NCI-H2081 (cell line): ENCODE measurements at places on chromosomes 5 and 9.

- DNase-seq: no peak
Measured at GRCh38 chr9:96617439-96618185, 2.0 kb downstream of the CDC14B start.

GRCh38 chr5:167177736-167178135 lies 1113.7 kb upstream of the WWC1 start:
- DNase-seq: no peak

- no peak for DNase-seq
Measured at GRCh38 chr9:81119591-81119990, 569.8 kb downstream of the TLE1 start.

DNA sequence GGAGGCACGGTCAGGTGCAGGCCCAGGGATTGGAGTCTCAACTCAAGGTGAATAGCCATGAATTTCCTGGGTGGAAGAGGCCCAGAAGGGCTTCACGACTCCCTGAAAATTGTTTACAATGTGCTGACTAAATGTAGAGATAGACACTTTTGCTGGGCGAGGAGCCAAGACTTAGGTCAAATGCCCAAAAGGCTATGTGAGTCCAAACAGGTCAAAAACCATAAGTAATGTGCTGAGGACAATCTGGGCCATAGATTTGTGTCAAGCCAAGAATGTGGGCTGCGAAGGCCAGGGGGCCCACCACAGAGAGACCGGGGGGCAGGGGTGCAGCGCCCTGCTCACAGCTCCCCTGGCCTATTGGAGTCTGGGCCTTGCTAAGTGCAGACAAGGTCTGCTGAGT lies 197.8 kb downstream of the HSPA4 start:
- DNase-seq: no peak

DNA sequence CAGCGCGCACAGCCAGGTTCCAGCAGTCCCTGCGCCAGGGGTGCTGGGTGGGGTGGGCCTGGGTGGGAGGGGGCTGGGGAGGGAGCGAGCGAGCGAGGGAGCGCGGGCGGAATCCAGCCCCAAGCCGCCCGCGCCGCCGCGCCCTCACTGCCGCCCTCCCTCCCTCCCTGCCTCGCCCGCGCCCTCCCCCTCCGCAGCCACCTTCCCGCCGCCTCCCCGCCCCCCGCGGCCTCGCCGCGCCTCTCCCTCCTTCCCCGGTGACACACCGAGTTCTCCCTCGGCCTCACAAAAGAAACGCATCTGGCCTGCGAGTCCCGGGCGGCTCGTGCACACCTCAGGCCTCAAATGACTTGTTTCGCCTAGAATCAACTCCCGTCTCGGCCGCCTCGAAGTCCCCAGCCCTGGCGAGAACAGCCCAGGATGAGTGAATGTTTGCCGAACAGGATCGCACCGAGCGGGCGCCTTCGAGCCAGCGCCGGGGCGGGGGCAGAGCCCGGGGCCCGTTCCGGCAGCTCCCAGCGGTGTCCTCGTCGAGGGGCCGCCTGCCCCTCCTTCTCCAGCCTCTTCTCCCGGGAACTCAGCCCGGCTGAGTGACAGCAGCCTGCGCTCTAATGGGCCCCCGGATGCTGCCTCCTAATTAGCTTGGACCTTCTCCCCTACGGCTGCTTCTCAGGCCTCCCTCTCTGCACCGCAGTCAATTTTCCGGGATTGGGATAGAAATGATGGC lies 371 bp upstream of the PITX1 start:
- peak; percentile 59 for DNase-seq

DNA sequence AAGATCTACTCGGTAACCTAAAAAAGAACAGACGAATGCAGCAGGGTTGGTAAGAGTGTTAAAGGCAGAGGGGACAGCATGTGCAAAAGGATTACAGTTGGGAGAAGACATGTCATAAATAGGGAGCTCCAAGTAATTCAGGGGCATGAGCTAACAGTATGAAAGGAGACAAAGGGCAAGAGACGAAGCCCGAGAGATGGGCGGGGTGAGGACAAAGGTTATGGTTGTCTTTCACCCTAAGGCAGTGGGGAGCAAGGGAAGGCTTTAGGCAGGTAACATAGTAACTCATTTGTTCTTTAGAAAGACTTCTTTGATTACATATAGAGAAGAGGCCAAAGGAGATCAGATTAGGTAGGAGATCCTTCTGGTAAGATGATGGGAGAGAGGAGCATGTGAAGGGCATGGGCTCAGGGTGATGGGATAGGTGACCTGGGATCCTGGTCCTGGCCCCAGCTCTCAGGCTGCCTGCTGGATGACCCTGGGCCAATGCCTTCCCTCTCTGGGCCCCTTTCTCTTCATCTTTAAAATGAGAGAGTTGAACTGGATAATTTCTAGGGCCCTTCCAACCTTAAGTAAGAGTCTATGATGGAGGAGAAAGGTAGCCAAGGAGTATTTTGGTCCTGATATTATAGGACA lies 19.5 kb downstream of the MORN5 start:
- DNase-seq: no peak

- peak; percentile 20 for DNase-seq
Measured at GRCh38 chr5:34616651-34617050, 39.5 kb upstream of the RAI14 start.

DNA sequence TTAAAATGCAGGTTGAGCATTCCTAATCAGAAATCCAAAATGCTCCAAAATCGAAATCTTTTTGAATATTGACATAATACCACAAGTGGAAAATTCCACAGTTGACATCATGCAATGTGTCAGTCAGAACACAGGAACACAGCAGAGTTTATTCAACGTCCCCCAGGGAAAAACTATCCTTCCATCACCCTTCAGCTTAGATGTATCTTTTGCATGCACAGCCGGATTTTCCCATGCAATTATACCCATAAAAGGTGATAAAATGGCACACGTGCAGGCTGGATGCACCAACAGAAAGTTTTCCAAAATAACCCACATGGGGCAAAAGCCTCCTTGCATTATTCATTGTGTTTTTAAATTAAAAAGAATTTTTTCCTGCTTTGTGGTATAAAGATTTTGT lies 71.2 kb downstream of the RAB24 start:
- no peak for DNase-seq

DNA sequence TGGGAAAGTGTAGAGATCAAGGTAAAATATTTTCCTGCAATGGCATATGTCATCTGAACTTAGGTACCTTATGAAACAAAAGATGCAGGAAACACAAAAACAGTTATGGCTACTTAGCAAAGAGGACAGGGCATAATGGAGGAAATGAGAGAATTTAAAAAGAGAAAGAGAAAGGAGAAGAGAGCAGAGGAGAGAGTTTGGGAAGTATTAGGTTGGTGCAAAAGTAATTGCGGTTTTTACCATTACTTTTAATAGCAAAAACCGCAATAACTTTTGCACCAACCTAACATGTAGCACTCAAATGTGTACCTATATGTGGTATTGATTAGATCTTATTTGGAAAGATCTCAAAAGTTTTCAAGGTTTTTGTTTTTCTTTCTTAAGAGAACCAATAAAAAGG lies 160.1 kb upstream of the ACTBL2 start:
- DNase-seq: no peak

DNA sequence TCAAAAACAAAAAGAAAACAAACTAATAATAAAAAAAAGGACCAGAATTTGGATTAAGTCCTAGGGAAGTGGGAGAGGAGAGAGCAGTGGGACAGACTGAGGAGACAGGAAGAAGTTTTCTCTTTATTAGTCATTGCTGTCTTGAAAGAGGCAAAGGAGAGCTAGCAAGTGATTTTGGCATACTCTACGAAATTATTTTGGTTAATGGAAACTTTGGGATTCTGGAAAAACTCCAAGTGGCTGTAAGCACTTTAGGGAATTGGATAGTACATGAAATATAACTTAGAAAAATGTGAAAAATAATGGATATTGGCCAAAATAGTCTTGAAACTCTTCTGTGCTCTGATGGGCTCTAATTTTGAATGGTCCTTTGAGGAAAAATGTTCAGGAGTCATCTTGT lies 1641.8 kb upstream of the WWC1 start:
- no peak for DNase-seq

DNA sequence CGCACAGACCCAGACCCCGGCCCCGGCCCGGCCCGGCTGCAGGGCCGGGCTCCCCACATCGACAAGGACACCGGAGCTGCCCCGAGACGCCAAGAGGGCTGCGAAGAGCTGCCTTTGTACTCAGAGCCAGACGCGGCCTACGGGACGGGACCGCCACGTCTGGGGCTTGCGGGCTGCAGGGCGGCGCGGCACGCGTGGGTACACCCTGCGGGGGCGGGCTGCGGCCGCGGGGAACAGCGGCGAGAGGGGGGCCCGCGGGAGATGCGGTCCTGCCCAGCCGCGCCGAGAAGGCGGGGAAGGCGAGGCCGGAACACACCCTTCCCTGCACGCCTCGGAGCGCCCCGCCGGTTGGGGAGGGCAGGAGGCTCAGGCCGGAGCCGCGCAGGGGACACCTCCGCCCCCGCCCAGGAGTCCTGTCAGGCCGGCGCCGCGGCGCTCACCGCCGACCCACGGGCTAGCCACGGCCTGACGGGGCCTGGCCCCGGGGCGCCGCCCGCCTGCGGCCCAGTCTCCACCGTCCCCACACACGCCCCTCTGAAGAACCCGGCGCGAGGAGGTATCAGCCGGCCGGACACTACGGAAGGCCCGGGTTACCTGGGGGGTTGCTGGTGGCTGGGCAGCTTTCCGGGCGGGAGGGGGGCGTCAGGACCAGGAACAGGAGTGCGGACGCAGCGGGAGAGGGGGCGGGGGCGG lies 478 bp downstream of the RAB14 start:
- DNase-seq: peak; percentile 48

DNA sequence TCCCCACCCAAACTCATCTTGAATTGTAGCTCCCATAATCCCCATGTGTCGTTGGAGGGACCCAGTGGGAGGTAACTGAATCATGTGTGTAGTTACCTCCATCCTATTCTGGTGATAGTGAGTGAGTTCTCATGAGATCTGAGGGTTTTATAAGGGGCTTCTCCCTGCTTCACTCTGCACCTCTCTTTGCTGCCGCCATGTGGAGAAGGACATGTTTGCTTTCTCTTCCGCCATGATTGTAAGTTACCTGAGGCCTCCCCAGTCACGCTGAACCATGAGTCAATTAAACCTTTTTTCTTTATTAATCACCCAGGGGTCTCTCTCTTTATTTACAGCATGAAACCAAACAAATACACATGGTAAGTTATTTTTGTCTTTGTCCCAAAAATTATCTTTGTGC lies 726.1 kb downstream of the CDH18 start:
- DNase-seq: no peak

DNA sequence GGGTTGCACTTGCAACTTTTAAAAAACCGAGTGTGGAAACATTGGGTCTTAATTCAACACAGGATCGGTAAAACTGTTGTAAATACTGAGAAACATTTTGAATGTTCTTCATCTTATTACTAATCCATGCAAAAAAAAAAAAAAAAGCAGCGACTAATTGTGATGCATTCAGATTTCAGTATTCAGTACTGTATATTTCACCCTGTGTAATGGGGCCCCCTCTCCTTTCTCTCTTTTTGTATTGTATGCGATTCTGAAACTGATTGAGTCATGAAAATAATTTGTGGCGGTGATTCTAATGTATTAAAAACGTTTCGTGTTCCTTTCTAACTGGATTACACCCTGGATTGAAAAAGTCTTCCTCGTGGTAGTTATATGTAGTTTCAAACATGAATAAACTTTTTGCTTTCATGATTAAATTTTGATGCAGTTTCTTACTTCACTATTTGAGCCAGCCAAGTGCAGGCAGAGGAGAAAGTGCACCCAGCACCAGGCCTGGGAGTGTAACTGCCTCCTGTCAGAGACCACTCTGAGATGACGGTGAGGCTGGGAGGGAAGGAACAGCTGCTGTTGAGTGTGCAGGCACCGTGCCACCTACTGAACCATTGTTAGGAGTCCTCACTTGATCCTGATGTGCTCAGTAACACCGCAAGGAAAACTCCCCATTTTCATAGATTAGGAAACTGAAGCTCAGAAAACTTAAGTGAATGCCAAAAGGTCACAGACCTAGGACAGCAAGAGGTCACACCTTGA lies 220.0 kb downstream of the PBX3 start:
- no peak for DNase-seq

- DNase-seq: no peak
Measured at GRCh38 chr9:93130861-93131481, 3.1 kb downstream of the NINJ1 start.

- DNase-seq: peak; percentile 12
Measured at GRCh38 chr9:113875459-113876150, 504 bp upstream of the ZNF618 start.

GRCh38 chr9:71763832-71764231 lies 4.5 kb downstream of the CEMIP2 start:
- no peak for DNase-seq

GRCh38 chr5:81534441-81534840 lies 140.5 kb upstream of the ACOT12 start:
- DNase-seq: no peak

GRCh38 chr9:86925686-86926085 lies 21.6 kb downstream of the GAS1 start:
- no peak for DNase-seq

DNA sequence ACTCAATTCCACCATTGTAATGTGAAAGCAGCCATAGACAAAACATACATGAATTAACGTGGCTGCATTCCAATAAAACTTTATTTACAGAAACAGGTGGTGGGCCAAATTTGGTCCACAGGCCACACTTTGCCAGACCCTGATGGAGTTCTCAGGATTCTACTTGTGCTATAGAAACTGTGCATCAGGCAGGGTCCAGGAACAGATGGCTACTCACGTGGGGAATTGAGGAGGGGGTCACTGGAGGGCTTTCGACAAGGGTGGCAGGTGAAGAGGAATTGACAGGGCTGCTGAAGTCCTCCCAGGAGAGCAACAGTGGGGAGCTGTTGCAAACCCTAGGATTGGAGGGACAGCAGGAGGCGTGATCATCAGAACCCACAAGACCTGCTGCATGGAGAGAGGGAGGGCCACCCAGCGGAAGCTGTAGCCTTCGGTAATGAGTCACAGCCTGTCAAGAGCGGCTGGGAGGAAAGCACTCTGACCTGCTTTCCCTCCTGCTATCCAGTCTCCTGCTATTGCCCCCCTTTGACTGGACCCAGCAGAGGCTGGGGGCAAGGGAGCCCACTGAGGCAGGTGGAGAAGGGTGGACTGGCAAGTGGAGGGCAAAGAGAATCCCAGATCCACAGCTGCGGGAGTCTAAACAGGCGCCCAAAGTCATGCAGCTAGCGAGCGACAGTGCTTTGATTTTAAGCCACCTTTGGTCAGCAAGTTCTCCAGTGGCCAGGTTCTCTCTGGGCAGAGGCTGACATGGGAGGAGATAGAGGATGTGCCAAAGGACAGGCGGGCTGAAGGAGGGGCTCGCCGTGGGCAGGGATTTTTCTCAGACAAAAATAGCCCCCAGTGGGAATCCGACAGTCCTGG lies 138.3 kb upstream of the SMIM23 start:
- no peak for DNase-seq

- no peak for DNase-seq
Measured at GRCh38 chr5:177336603-177337494, 14.6 kb downstream of the LMAN2 start.

- no peak for DNase-seq
Measured at GRCh38 chr5:173429489-173430150, 101.4 kb upstream of the STC2 start.

GRCh38 chr9:131465401-131465800 lies 37.3 kb upstream of the POMT1 start:
- no peak for DNase-seq
